ENCODE measurements at places on chromosomes 13 and 19.

DNA sequence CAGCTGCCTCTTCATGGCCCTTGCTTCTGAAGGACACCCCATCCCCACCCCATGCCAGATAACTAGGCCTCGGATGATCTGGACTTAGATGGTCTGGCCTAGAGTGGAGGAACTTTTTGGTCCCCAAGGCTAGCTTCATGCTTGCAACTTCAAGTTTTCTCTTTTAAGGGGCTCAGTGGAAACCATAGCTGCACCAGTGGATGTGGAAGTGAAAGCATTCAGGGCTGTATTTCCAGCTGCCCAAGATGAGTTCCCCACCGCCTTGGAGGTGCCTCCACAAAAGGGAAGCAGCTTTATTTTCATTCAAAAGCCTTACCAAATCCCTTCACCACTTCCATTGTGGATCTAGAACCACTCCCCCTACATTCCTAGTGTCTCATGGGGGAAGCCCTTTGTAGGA lies 17.6 kb upstream of the GSX1 start:
- no peak for DNase-seq

DNA sequence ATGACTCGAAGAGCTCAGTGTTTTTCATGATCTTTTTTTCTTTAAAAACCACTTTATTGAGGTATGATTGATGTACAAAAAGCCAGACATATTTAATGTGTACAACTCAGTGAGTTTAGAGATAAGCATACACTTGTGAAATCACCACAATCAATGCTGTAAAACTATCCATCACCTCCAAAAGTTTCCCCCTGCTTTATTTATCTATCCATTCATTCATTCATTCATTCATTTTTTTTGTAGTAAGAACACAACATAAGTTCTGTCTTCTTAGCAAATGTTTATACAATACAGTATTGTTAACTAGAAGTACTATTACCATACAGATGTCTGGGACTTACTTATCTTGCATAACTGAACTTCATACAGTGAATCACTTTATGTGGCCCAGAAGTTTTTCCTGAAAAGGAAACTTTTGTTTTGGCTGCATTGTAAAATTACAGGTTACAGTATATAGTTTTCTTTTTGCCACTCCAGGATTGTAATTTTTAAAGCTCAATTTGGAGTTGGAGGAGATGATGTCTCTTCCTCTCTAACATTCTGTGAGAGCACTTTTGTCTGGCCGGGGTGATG lies 6.7 kb downstream of the RAP2A start:
- DNase-seq = no peak

DNA sequence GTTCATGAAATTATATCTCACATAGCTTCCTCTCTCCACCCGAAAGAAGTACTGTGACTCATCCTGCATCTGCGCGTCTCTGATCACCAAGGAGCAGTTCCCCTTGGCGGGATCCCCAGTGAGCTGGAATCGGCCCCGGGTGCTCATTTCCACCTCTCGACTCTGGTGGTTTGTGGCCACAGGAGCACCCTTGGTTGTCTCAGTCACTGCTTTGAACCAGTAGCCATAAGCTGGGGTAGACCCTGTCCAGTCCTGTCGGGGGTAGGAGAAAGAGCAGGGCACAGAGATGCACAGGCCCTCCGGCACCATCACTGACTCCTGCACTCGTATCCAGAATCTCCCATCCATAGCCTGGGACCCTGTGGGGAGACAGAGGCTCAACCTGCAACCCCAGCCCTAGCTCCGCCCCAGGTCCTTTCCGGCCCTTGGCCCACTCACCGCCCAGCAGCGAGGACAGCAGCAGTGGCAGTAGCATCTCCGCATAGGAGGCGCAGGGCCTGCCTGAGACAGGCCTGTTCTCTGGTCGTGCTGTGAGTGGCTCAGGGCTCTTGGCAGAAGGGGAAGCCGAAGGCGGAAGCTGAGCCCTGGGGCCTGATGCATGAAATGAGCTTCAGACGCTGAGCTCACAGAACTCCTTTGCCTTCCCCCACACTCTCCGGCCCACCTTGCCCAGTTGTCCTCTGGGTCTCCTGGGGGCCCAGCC lies at the start of gene SIGLEC10:
Gene SIGLEC10, minus strand, starts transcription at position 536 of the 703 bp plus-strand sequence. Its CDS starts 61 bp downstream, at position 475.
- DNase-seq = no peak

GRCh38 chr19:51082611-51083010 lies at the start of gene KLK14:
Gene KLK14, minus strand, starts transcription at chr19:51082887. Its CDS starts 273 bp downstream, at chr19:51082614.
- no peak for DNase-seq

DNA sequence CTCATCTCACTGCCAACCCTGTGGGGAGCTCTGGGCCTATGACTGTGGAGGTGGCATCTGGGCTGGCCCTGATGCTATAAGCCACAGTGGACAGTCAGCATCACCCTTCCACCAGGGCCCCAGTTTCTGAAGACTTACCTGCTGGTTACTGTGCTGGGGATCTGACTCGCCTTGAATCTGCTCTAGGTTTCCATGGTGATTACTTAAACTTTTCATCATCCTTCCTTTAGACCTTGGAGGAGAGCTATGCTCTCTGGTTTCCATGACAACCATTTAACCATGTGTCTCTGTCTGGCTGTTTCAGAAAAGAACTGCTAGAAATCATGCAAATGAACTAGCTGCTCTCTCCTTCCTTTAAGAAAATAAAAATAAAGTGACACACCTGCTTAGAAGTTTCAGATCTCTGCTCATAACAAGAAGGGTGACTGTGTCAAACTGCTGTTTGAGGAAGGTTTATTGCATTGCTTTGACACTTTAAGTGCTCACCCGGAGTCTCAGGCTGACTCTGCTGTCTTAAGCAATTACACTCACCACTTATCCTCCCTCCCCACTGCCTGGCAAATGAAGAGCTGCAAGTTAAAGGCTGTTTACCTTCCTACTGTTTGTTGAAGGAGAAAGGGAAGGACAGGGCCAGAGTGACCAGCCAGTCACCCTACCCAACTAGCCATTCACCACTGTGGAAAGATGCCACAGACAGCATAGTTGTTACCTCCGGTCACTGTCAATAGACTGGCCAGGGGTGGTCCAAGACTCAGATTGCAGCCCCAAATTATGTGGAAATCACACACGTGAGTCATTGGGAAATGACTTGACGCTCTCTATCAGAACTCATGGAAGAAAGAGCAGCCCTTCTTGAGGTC lies 87.6 kb downstream of the HSPH1 start:
- no peak for DNase-seq

DNA sequence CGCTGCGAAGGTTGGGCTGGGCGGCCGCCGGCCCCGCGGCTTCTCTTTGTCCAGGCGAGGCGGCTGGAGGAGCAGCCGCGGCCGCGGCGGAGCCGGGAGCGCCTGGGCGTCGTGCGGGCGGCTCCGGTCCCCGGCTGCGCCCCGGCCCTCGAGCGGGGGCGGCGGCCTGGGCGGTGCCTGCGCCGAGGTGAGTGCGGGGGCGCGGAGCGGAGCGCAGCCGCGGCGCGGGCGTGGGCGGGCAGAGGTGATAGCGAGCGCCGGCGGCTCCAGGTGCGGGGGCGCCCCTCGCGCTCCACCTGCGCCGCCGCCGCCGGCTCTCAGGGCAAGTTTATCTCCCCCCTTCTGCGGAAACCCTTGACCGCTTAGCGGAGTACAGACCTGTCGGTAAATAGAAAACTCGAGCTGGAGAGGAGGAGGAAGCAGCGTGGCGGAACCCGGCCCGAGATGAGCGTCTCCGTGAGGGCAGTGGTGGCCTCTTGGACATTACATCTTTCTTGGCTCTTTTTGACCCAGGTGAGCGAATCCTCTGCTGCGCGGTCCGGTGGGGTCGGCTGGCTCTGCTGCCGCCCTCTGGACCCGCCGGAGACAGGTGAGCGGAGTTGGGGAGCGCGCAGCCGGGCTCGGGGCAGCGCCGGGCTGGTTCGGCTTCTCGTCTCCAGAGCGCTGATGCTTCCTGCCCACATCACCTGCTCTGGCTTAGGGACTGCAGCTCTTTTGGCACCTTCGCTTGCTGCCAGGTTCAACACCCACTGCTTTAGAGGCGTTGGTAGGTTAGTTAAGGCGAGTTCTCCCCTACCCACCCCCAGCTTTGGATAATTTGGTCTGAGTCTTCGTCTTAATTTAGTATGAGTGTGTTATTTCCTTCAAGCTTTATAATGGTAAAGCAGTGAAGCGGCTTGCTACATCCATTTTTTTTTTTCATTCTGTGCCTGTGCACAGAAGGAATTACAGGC lies at the start of gene MTUS2:
Gene MTUS2, plus strand, starts transcription at position 241 of the 953 bp plus-strand sequence.
- no peak for DNase-seq

GRCh38 chr19:13255041-13255718 lies 105.0 kb downstream of the IER2 start:
- no peak for DNase-seq

GRCh38 chr13:73421310-73421912 lies 362.6 kb downstream of the KLF5 start:
- no peak for DNase-seq

DNA sequence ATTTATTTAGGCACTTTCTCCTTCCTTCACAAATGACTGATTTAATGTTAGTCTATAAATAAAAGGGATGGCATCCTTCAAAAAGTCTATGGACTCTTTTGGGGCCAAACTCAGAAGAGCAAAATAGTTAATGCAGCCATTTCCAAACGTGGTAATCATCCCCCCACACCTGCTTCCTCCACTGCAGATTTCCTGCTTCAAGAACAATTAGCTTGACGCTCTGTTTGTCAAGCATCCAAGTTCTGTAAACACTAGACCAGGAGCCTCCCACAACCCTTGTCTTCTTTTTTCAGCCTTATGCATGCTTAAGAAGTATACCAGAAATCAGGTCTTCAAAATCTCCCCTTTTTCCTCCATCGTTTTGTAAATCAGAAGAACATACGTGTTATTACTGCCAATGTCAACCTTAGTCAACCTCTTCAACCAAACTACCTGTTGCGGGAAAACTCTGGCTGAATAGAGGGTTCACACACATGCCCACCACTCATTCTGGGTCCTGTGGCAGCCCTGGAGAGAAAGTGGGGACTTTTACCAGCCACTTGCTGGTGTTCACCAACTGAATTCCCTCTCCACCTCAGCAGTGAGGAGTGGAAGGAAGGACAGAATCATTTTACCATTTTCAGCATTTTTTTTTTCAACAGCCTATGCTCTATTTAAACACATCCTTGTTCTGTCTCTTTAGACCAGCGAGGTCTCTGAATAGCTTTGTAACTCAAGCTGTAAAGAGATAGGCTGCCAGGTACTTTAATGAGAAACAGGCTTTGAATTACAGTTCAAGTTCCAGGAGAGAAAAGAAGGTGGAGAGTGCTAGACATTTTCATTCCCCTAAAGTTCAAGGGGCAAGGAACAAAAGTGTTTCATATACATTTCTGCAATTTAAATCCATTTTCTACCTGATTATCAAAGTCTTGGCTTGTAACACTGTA lies 39.1 kb downstream of the EFNB2 start:
- no peak for DNase-seq

- DNase-seq = no peak
These were observed 4.5 kb upstream of the CADM4 start for GRCh38 chr19:43644181-43644580.

GRCh38 chr19:42184401-42184861 lies 33.0 kb downstream of the DEDD2 start:
- DNase-seq = no peak

GRCh38 chr13:30708541-30708940 lies 26.8 kb upstream of the ALOX5AP start:
- DNase-seq = no peak

DNA sequence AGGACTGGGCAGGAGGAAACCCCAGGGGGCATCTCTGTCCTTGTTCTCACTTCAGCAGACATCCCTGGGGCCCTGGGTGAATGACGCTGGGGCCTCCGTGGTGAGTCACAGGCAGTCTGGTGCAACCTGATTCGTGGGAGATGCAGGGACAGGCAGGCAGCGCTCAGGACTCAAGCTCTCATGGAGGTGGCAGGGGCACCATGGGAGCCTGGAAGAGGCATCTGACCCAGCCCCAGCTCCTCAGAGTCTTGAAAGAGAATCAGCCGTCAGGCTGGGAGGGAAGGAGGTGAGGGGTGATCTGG lies 14.0 kb upstream of the PTOV1 start:
- no peak for DNase-seq
